HepG2 (cell line): ENCODE measurements at places on chromosomes 12 and 14.

DNA sequence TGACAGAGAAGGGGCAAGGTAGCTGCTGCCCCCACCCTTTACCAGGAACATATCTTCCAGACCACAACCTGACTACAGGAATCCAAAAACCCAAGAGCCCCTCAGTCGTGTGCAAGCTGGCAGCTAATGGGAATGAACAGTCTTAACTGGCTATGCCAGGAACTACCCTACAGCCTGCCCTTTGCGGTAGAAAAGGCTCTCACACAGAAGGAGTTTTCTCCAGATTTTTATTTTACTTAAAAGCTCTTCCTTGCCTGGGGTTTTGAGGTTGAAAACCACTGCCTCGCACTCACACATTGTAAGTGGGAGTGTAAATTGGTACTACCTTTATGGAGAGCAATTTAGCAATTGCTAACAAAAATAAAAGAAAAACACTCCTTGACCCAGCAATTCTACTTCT lies 28.3 kb downstream of the PITPNM2 start:
- no peak for DNase-seq

DNA sequence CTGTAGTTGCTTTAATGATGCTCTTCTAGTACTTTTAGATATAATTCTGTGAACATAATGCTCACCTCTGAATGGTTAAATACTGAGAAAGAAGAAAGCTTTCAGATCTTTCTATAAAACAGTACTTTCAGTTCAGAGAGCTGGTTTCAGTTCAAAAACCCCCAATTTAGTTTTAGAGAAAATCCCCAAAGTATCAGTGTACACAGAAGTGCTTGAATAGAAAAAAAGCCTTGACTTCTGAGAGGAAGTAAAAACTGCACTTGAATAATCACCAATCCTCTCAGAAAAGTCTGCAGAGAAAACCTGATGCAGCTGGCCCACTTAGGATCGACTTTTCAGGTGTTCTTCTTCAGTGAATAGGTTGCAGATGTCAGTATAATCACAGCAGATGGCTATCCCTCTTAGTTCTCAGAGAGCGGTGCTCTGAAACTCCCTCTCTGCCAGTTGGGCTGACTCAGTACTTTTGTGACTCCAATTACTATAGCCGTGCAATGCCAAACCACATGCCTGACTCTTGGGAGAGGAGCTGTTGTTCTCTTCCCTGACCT lies 616.3 kb downstream of the LRFN5 start:
- no peak for DNase-seq

GRCh38 chr14:90406384-90406798 lies 9.6 kb downstream of the CALM1 start:
- no peak for DNase-seq

DNA sequence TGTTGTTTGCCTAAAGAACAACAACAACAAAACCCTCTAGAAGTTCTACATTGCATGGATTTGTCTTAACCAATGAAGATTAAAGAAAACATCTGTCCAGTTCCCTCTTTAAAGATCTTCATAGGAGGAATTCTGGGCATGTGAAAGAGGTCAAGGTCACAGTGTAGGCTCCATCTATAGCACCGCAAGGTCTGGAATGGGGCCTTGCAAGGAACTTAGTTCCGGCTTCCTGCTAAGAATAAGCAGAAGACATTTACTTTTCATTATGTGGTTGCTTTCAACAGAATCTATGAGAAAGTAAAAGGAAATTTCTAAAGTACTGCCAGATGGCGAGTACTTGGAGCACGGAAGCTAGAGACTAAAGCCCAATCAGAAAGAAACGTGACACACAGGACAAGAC lies 57.2 kb upstream of the GNPNAT1 start:
- no peak for DNase-seq

- DNase-seq = no peak
These were observed 81.0 kb upstream of the SCAF11 start for GRCh38 chr12:46071335-46071734.

- DNase-seq = no peak
These were observed 3.3 kb downstream of the AP1G2 start for GRCh38 chr14:23564181-23564812.

DNA sequence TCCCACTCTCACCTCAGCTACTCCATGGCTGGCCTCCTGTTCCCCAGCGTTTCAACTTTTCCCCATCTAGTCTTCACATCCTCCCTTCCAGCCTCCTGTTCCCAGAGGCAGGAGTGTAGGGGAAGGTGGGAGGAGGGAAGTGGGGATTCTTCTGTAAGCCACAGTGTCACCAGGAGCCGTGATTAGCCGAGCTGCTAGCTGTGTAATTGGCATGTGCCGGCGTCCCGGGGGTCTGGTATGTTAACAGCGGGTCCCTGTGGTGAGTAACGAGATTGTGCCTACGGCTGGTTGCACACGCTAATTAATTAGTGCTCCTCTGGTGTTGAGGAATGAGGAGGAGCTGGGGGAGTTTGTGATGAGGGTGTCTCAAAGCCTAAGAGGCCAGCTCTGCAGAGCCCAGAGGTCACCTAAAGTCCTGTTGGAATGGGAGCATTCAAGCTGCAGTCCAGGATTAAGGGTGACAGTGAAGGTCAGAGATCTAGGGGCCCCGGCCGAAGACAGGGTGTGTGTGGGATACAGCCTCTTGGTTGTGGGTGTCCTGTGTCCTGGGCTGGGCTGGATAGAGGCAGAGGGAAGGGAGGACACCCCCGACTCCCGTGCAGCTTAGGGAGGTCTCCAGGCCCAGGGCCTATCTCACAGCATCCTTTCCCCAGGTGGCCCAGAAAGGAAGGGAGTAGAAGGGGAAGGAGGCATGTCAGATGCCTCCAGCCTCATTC lies 10.0 kb upstream of the CALCOCO1 start:
- DNase-seq = no peak

DNA sequence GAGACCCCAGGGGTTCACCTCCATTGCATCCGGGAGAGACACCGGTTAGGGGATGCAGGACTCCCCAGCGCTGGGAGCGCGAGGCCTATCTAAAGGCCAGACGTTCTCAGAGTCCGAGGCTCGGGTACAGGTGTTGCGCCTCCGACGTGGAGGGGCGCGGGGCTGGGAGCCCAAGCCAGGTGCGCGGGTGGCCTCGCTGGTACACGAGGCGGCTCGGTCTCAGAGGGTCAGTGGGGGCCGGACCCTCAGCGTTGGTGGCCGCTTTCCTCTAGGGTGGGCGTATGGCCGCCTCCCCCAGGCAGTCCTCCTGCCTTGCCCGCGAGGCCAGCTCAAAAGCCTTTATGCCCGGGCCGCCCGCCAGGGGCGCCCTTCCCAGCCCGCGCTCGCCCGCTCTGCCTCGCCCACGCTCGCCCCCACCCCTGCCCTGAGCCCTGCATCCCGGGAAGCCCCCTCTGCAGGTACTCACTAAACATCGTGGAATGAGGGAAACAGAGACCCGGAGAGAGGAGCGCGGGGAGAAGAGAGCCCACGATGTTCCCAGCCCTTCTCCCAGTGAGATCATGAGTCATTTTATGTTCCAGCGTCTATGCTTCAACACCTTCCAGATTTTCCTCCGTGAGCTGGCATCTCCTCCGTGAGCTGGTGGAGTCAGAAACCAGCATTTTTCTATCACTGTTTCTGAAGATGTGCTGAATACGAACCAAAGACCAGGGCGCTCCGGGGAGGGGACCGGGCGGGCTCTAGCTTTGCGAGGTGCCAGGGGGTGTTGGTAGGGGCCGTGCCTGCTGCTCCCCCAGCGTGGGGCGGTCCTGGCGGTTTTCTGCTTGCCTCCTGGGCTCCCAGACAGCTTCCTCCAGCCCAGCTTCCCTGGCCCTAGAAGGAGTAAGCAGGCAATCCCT lies 73.8 kb downstream of the DIO3 start:
- DNase-seq = no peak

- DNase-seq = no peak
These were observed 12.8 kb upstream of the TESC start for GRCh38 chr12:117111821-117112595.

DNA sequence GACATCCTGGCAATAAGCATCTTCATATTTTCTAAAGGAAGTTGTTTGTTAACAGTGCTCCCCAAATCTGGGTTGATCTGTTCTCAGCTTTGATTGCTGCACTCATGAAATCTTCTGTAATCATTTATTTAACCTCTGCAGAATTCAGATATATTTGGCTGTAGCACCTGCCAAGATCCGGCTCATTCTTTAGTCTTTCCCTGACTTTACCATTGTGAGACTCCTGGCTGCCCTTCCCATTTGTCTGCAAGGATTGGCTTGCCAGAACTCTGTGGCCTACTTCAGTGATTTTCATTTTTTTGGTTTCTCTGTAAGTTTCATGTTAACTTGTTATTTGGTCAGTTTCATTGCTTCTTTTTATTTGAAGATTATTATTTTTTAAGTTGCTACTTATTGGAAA lies 191.2 kb upstream of the PLXNC1 start:
- DNase-seq = no peak

- no peak for DNase-seq
These were observed 195.2 kb upstream of the CRY1 start for GRCh38 chr12:107288414-107289127.

DNA sequence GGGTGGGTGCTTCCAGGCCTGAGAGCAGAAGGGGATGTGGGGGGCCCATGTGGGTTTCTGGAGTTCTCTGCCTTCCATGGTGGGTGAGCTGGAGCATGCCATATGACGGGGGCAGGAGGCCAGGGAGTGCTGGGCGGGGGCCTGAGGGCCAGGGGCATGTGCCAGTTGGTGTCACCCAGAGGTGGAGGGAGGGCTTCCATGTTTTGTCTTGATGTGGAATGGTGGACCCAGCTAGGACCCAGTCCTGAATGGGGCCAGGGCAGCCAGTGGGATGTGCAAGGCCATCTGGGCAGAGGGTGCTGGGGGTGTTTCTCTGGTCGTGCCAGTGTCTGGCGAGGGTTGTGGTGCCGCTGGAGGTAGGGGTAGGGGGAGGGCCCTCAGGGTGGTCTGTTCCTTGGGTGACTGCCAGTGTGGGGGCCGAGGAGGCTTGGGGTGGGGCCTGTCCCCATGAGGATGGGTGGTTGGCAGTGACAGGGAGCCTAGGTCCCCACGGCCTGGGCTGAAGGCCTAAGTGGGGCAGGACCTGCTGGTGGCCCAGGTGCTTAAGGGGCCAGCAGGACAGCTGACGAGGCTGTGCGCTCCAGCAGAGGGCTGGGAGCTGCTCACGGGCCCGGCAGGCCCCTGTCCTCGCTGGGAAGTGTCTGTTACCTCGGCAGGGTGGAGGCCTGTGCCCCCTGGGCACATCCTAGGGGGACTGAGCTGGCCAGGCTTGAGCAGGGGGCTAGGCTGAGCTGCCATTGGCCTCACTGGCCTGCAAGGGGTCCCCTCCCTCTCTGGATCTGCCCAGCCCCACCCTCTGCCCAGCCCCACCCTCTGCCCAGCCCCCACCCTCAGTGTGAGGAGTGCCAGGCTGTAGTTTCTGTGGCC lies 26.8 kb downstream of the CEP170B start:
- no peak for DNase-seq

DNA sequence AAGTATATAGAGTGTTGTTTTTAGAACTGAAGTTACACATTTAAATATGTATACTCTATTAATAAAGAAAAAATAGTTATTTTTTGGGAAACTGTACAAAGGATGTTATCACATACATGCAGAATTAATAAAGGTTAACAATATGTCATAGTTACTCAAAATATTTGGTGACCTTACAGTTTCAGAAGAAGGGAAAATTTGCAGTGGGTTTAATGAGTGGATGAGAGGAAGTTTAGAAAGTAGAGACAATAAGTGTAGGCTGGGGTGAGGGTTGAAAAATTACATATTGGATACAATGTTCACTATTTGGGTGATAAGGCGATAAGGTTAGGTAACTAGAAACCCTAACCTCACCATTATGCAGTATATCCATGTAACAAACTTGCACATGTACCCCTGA lies 13.5 kb downstream of the WNK1 start:
- DNase-seq = no peak

DNA sequence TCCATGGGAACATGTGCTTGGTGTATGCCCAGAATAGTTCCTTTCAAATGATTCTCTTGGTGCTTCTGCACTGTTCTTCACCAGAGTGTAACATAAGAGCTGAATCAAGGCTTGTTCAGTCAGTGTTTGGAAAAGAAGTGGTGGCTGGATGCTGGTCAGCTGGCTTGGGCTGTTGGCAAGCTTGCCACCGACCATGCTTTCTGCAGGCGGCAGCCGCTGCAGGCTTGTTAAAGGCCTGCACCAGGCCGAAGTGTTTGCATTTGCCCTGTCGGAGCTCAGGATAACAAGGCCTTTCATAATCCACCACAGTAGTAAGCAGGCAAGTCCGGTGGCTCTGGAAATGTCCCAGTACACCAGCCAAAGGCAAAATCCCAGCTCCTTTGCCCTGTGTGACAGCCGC lies 26.9 kb downstream of the DAAM1 start:
- peak; percentile 78 for DNase-seq

- DNase-seq = no peak
These were observed 346.1 kb downstream of the RGS6 start for GRCh38 chr14:72278316-72278715.

- DNase-seq = no peak
These were observed 2.1 kb downstream of the CSRP2 start for GRCh38 chr12:76876696-76877229.

GRCh38 chr12:12899530-12900380 lies 8.4 kb downstream of the GPRC5A start:
- no peak for DNase-seq

- DNase-seq = no peak
These were observed 1.5 kb downstream of the OR4E1 start for GRCh38 chr14:21672116-21672515.
